ENCODE measurements at places on chromosomes 2 and 18. TPM values are rescaled to one million over a fixed set of nuclear protein-coding genes. Genes with fewer than 3 reads are reported as not detected.

DNA sequence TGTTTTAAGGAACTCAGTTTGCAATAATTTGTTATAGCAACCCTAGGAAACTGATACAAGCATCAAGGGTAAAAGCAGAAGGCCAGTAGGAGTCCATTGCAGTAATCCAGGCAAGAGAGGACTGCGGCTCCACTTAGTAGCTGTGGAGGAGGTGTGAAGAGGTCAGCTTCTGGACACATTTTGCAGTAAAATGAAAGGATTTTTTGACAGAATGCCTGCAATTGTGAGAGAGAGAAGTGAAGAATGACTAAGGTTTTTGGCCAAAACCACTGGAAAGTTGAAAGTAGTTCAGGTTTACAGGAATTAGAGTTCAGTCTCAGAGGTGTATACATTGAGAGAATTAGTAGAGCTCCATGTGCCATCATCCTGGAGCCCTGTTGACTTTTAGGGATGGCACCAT, 129.5 kb downstream of the RHBDD1 start:
- peaks cover 3% of the 10 kb centered on the region for H3K36me3 ChIP-seq
- no peak overlapping the region for H3K27ac ChIP-seq
- peaks cover 17% of the 10 kb centered on the region for H3K4me1 ChIP-seq
- H3K4me3 ChIP-seq: no peak overlapping the region
- no peaks in the 10 kb centered on the region for H3K27me3 ChIP-seq

Gene INPP5D
- 123 TPM for total RNA-seq

GRCh38 chr18:6763524-6763923, 34.0 kb downstream of the ARHGAP28 start:
- DNase-seq: no peak
- no peak overlapping the region for H3K27ac ChIP-seq
- H3K4me3 ChIP-seq: no peak overlapping the region
- H3K36me3 ChIP-seq: no peaks in the 10 kb centered on the region
- H3K27me3 ChIP-seq: no peaks in the 10 kb centered on the region

Gene CHRNA1
- not detected for total RNA-seq

Gene SLC11A1
- 1.2 TPM for total RNA-seq

All from naive thymus-derived CD8-positive, alpha-beta T cell (primary cell).